ACHN (cell line): ENCODE measurements at places on chromosomes 7 and 10.

DNA sequence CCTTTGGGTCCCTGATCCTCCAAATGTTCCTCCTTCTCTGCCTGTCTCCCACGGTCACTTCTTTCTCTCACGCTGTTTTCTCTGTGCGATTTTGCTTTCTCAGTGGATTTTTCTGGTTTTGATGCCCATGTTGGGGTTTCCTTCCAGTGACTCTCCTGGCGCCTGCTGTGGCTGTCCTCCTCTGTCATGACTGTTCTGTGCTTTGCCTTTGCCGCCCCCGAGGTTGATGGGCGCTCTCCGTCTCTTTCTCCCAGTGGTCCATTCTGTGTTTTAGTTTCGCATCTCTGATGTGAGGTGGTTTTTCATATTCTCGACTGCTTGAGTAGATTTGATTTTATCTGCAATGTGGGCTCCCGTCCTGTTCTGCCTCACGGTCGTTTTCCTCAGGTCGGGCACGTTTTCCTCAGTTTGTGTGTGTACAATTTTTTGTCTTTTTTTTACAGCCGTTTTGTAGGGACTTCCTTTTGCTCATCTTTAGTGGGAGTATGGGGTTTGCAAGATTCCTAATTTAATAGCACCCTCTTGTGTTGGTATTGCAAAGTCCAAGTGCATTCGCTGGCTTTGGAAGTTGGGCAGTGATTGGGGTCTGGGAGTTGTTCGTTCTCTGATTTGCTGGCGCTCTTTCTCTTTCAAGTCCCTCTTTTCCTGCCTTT lies 100.0 kb downstream of the INPP5A start:
- DNase-seq = peak; percentile 60

DNA sequence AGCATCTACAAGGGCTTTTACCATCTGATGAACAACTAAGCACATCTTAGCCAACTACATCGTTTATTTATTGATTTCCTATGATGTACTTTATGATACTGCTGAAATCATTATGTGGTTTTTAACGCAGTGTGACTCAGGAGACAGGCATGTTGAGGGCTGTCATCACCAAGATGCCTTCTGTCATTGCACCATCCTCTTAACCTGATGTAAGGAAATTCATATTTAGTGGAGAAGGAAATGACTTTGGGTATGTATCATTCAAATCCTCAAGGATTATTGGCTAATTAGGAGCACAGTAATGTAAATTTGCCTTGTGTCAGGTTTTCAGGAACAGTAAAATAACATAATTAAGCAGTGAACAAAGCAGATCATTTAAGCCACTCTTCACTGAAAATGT lies 138.5 kb upstream of the MGMT start:
- DNase-seq = no peak

- no peak for DNase-seq
Observed at GRCh38 chr10:49036638-49037037, 78.7 kb downstream of the VSTM4 start.

DNA sequence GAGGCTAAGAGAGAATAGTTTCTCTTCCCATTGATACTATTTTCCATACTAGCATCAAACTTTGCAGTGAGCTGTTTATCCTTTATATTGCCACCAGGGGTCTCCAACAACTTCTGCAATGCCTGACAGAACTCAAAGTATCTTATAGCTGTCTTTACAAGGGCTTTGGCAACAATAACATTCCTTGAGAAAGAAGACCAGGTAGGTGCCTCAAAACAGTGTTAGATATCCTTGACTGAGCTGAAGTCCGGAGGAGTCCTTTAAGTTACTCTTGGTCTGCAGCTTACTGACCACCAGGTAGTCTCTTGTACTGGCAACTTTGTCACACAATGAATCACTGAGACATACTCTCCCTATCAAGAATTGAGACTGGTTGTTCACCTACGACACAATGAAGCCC lies 30.0 kb upstream of the TES start:
- peak; percentile 76 for DNase-seq

- DNase-seq = no peak
Observed at GRCh38 chr10:73915206-73915851, 4.4 kb downstream of the PLAU start.

DNA sequence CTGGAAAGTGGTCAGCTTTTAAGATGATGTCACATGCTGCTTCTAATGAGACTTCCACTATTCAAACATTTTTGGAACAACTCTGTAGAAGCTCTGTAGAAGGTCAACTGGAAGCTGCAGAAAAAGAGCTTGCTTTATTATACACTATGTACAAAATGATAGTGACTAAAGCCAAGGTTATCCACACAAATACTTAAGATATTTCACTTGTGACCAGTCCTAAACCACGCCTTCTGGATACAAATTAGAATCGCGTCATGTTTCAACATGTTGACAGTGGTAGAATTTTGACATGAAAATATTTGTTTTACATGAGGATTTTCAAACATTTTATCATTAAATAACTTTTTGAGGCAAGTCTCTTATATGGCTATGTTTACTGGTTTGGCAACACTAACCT lies 499.6 kb upstream of the PHF14 start:
- peak; percentile 14 for DNase-seq

DNA sequence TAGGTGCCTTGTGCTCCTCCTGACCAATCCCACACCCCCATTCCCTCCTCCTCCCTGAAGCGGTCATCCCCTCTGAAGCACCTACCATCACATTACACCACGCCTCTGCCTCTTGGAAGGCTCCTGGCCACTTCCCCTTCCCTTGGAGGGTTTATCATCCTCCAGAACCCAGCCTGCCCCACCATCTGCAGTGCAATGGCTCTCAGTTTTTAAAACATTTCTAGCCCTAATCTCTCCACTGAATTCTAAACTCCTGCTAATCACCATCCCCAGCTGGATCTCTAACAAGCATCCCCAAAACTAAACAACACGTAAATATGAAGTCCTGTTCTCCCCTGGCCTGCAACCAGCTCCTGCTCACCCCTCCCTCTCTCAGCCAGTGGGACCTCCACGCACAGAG lies 70.6 kb downstream of the PIP4K2A start:
- DNase-seq = no peak

DNA sequence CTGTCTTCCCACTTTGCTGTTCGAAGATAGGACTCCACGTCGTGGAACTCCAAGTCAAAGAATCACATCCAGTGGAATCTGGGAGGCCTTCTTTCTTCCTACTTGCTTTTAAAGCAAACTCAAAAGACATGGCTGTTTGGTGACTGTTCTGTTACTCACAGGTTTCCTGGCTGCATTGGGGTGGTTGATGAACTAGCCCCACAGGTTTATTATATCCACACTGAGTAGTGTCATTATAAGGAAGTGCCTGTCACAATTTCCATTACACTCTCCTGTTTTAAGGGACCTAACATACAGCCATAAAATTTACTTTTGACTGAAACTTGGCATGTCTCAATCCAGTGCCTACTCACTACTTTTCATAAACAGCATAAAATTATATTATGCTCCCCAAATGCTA lies 287.3 kb upstream of the SP4 start:
- DNase-seq = no peak

- peak; percentile 79 for DNase-seq
Observed at GRCh38 chr10:132396494-132397035, 435 bp upstream of the PWWP2B start.

DNA sequence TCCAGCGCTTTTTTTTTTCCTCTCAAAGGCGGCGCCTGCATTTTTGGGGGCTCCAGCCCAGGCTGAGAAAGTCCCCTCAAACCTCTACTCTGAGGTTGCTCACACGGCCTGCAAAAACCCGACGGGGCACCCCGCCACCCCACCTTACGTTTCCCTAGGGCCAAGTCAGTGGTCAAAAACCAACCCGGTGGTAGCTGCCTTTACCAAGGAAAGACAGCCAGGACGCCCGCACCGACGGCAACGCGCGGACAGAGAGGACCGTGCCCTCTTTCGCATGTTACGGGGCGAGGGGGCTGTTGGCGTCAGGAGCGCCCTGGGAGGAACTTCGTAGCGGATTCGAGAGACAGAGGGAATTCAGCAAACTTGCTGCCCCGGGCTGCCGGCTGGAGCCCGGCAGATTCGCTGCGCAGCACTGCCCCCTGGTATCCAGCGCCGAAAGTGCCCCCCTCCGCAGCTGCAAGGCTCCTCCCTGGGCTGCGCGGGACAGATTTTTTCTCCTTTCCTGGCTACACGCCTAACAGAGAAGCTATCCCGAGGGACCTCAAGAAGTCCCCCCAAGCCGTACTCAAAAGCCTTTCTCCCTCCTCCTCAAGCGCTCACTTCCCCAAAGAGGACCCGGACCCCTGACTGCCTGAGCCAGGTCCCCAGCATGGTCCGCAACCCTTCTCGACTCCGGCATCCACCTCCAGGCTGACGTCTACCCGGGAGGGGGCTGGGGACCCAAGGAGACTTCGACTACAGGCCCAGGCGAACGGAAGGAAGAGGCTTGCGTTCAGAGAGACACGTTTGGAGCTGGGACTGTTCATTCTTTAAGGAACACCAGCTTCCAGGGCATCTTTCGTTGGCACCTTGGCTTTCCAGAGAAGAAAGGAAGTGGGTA lies 27.7 kb upstream of the VAX1 start:
- DNase-seq = peak; percentile 82

DNA sequence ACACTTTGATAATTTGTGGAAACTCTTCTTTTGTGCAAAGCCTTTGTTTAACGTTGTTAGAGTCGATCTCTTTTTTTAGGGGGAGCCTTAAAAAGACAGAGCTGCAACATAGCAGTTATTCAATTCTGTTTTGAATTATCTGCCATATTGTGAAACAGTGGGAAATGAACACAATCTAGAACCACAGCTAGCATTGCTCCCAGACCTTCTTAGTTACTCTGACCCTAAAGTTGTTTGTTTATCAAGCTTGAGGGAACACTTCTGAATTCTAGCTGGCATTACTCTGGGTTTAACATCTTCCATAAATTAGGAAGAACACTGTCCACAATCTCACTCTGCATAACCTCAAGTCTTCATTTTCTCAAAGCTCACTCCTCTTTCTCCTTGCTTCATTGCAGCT lies 217.7 kb downstream of the PRKG1 start:
- no peak for DNase-seq

- DNase-seq = no peak
Observed at GRCh38 chr10:119830851-119831250, 41.8 kb downstream of the MCMBP start.

GRCh38 chr10:71812913-71813590 lies 38.0 kb downstream of the PSAP start:
- DNase-seq = no peak

- no peak for DNase-seq
Observed at GRCh38 chr10:50853557-50853956, 31.9 kb downstream of the A1CF start.

GRCh38 chr10:60967260-60967659 lies 23.3 kb upstream of the RHOBTB1 start:
- DNase-seq = no peak

DNA sequence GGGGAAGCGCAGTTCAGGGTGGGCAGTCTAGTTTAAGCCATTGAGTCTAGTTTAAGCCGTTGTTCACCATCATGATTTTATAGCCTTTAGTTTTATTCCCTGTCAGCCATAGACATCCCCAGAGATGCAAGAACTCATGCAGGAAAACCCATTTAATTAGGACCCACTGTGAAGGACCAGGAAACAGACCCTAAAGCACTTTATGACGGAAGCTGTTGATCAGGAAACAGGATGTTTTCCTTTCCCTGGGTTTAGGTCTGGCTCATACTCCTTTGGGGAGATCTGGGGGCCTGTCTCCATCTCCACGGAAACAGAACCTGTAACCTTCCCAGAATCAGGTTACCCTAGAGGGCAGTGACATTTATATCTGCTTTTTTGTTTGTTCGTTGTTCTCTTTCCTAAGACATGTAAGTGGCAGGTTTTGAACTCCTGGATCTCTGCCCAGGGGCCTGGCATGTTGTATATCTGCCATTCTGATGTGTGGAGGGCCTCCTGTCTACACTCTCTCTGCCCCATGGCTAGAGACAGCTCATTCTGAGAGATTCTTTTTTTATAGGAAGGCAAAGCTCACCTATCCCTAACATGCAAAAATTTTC lies 657.2 kb upstream of the GALNT17 start:
- no peak for DNase-seq

DNA sequence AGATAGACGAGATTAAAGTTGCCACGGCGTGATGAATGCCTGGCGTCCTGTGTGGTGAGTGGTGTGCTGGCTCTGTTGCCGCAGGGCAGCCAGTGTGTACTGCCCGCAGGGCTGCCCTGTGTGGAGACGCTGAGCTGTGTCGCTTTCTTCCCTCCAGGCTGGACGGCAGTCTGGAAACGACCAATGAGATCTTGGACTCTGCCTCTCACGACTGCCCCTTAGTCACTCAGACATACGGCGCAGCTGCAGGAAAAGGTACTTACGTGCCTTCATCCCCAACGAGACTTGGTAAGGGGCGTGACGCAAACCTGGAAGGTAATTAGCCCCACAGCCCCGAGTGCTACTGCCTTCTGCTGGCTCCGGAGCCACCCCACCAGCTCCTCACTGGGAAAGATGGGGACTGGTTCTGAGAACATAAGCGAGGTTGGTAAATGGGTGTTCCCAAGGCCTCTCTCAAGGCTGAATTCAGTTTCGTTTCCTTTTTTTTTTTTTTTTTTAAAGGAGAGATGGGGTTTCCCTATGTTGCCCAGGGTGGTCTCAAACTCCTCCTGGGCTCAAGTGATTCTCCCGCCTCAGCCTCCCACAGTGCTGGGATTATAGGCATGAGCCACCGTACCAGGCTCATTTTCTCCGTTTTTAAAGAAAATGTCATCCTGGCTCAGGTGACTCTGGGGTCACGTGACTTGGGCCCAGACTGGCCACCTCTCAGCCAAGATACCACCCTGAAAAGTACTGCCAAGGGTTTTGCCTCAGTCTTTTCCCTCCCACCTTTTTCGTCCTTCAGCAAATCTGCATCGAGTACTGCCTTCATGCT lies 39.6 kb downstream of the WIPI2 start:
- DNase-seq = no peak

DNA sequence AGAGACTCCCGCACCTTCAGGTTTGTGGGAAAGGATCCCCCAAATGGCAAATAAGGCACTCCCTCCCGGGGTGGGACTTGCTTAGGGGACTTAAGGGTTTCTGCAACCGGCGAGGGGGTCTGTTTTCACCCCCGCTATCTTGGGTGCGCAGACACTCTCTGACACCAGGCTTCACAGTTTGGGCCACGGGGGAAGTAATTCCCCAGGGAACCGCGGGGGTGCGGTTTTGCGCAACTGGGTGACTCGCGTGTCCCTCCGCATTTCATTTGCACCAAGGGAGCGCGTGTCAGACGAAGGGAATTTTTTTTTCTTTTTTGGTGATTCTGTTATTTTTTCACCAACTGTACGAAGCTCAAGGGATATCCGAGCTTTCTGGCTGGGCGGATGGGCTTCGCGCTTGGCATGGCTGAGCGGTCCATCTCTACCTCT lies 1.7 kb downstream of the GRM8 start:
- no peak for DNase-seq

- DNase-seq = no peak
Observed at GRCh38 chr7:100446040-100446439, 9.7 kb upstream of the PPP1R35 start.

DNA sequence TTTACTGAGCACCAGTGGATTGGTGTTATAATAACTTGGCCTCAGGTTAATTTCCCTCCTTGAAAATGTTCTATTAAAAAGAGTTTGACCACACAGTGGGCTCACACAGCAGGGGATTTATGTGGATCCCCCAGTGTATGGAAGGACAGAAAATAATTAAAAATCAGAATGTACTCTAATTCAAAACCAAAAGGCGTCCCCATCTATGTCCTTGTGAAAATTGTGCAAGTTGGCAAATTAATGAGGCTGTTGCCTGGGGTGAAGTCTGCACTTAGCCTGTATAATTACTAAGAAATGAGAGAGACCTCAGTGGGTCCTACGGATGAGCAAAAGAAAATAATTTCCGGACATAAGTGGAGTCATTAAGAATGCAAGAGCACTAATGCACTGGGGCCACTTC lies 31.1 kb downstream of the PIK3CG start:
- DNase-seq = no peak
